ENCODE measurements at places on chromosomes 3 and 15. TPM values are rescaled to one million over a fixed set of nuclear protein-coding genes. Genes with fewer than 3 reads are reported as not detected.

DUOXA2 gene
- total RNA-seq: not detected

GRCh38 chr15:37907136-37907535 lies 27.3 kb upstream of the TMCO5A start:
- no peak overlapping the region for H3K27ac ChIP-seq
- H3K4me3 ChIP-seq: no peak overlapping the region
- no peak for DNase-seq
- no peaks in the 10 kb centered on the region for H3K36me3 ChIP-seq

RBPMS2 gene
- total RNA-seq: 0.29 TPM

MYO5A gene
- total RNA-seq: 73.1 TPM

DNA sequence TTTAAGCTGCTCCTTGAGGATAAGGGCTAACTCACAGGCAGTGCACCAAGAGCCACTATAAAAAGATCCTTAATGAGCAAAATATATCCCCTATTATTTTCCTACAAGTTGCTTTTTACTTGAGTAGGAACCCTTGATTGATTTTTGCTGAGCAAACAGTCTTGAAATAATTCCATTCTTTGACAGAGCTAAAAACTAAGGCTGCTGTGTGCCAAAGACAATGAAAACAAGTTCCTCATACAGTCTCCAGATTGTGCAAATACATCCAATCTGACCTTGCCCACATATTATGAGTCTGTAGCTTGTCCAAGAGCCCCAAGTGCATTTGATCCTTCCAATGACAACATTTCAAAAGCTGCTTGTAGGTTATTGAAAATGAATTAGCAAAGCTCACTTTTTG lies 15.0 kb downstream of the PRKAR2A start:
- no peaks in the 10 kb centered on the region for H3K27me3 ChIP-seq
- H3K4me1 ChIP-seq: peaks cover 10% of the 10 kb centered on the region
- DNase-seq: no peak
- no peaks in the 10 kb centered on the region for H3K36me3 ChIP-seq

GRCh38 chr3:104740874-104741379 lies 625.8 kb upstream of the ALCAM start:
- no peak overlapping the region for H3K4me3 ChIP-seq
- no peaks in the 10 kb centered on the region for H3K36me3 ChIP-seq
- no peak overlapping the region for H3K27ac ChIP-seq
- peak; percentile 30 for DNase-seq

WHAMM gene
- 8.0 TPM for total RNA-seq

- H3K27me3 ChIP-seq: peaks cover 94% of the 10 kb centered on the region
- peaks cover 5% of the 10 kb centered on the region for H3K4me1 ChIP-seq
- H3K36me3 ChIP-seq: no peaks in the 10 kb centered on the region
- H3K4me3 ChIP-seq: no peak overlapping the region
- no peak overlapping the region for H3K27ac ChIP-seq
Observed at GRCh38 chr15:67828969-67829646, 3.8 kb downstream of the SKOR1 start.

CCR8 gene
- not detected for total RNA-seq

WDR72 gene
- not detected for total RNA-seq

CHRNB4 gene
- total RNA-seq: not detected

- H3K27ac ChIP-seq: no peak overlapping the region
- H3K27me3 ChIP-seq: no peaks in the 10 kb centered on the region
- H3K4me3 ChIP-seq: no peak overlapping the region
- no peak for DNase-seq
Observed at GRCh38 chr3:63910001-63910400, 2.2 kb downstream of the SCAANT1 start.

DNA sequence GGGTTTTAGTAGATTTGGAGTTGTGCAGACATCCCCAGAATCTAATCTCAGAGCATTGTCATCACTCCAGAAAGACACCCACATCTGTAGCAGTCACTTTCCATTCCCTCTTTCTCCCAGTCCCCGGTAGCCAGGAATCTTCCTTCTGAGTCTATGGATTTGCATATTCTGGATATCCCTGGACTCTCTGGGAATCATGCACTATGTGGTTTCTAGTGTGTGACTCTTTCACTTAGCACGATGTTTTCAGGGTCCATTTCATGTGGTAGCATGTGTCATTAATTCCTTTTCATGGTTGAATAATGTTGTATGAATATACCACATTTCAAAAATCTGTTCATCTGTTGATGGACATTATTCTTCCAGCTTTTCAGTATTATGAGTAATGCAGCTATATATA lies 29.3 kb downstream of the FBLN2 start:
- H3K27me3 ChIP-seq: no peaks in the 10 kb centered on the region
- peak; percentile 53 for DNase-seq
- H3K4me1 ChIP-seq: peaks cover 3% of the 10 kb centered on the region
- H3K4me3 ChIP-seq: no peak overlapping the region

CLDN11 gene
- total RNA-seq: 50.3 TPM

- DNase-seq: peak; percentile 51
- H3K27ac ChIP-seq: no peak overlapping the region
- no peaks in the 10 kb centered on the region for H3K4me1 ChIP-seq
- no peak overlapping the region for H3K4me3 ChIP-seq
- no peaks in the 10 kb centered on the region for H3K27me3 ChIP-seq
Observed at GRCh38 chr15:25060996-25061620, 106.3 kb downstream of the SNRPN start.

GRCh38 chr3:67423722-67424121 lies 230.7 kb downstream of the SUCLG2 start:
- DNase-seq: no peak
- no peak overlapping the region for H3K4me3 ChIP-seq
- H3K4me1 ChIP-seq: no peaks in the 10 kb centered on the region
- H3K27ac ChIP-seq: no peak overlapping the region
- no peaks in the 10 kb centered on the region for H3K27me3 ChIP-seq
- no peaks in the 10 kb centered on the region for H3K36me3 ChIP-seq

DNA sequence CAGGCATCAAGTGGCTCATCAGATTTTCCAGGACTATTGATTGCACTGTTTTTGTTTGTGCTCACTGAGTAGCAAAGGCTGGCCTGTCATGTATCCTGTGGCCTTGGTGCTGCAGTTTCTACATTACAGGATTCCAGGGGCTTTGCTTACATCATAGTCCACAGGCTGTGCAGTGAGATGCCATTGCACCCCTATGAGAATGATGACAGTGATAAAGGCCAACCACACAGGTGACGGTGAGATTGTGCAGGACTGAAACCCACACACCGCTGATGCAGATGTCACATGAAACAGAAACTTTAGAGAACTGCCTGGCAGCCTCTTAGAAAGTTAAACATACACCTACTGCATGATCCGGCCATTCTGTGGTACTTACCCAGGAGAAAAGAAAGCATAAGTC lies 195.0 kb upstream of the UBE3A start:
- H3K4me3 ChIP-seq: no peak overlapping the region

DNA sequence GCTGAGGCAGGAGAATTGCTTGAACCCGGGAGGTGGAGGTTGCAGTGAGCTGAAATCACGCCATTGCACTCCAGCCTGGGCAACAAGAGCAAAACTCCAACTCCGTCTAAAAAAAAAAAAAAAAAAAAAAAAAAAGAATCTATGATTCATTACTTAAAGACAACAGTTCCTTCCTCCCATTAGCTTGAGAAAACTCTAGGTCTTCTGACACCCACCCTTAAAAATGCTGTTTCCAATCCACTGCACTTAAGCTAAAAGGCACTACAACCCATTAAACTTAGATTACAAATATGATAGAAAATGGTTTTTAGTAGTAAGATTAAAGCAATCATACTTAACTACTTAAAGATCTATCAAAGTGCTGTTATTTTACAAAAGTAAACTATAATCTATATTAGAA lies 40.0 kb upstream of the BHLHE40 start:
- H3K4me3 ChIP-seq: no peak overlapping the region
- no peak for DNase-seq
- no peaks in the 10 kb centered on the region for H3K36me3 ChIP-seq
- no peaks in the 10 kb centered on the region for H3K27me3 ChIP-seq

ADGRG7 gene
- total RNA-seq: not detected

CALML4 gene
- 2.2 TPM for total RNA-seq

ITPKA gene
- total RNA-seq: 0.29 TPM

- no peaks in the 10 kb centered on the region for H3K27me3 ChIP-seq
- no peak overlapping the region for H3K4me3 ChIP-seq
- no peak for DNase-seq
- H3K4me1 ChIP-seq: peaks cover 41% of the 10 kb centered on the region
Observed at GRCh38 chr3:192851821-192852372, 65.8 kb downstream of the MB21D2 start.

SV2B gene
- not detected for total RNA-seq

GRCh38 chr15:71091601-71092000 lies 23.7 kb upstream of the THSD4 start:
- H3K36me3 ChIP-seq: no peaks in the 10 kb centered on the region
- H3K27ac ChIP-seq: no peak overlapping the region
- H3K27me3 ChIP-seq: no peaks in the 10 kb centered on the region
- DNase-seq: no peak
- no peak overlapping the region for H3K4me3 ChIP-seq
- H3K4me1 ChIP-seq: peaks cover 18% of the 10 kb centered on the region

- no peaks in the 10 kb centered on the region for H3K27me3 ChIP-seq
- no peak overlapping the region for H3K4me3 ChIP-seq
- no peaks in the 10 kb centered on the region for H3K36me3 ChIP-seq
- H3K27ac ChIP-seq: no peak overlapping the region
- no peak for DNase-seq
- no peaks in the 10 kb centered on the region for H3K4me1 ChIP-seq
Observed at GRCh38 chr3:102574355-102574754, 139.5 kb downstream of the ZPLD1 start.

GRCh38 chr3:11622586-11623550 lies 20.8 kb downstream of the VGLL4 start:
- H3K36me3 ChIP-seq: peaks cover 6% of the 10 kb centered on the region
- DNase-seq: peak; percentile 29
- H3K27ac ChIP-seq: no peak overlapping the region
- no peak overlapping the region for H3K4me3 ChIP-seq
- H3K27me3 ChIP-seq: no peaks in the 10 kb centered on the region

LRRN1 gene
- 3.5 TPM for total RNA-seq

DNA sequence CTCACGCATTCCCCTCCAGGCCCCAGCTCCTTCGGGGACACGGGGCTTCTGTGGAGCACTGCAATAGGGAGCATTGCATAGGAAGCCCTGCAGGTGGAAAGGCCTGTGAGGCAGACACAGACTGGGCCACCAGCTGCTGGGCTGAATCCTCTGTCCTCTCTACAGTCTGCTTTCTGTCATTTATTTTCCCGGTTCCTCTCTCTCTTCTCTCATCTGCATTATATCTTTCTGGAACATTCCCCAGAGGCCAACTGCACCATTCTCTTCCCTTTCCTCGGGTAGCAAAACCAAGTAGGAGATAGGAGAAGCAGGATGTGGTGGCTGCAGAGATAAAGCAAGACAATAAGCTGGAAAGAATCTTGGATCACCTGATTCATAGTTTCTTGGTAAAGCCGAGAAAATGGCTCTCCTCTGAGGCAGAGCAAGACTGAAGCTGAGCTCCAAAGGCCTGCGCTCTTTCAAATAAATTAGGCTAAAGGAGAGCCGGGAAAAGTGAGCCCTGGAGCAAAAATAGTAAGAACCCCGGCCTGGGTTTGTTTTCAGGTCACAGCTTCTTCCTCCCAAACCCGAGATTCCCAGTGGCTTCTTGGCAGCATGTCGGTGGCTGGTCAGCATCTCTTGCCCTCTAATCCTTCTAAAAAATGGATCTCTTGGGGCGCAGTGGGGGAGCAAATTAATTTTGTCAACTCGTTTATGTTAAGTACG lies 5.3 kb downstream of the TM4SF4 start:
- peaks cover 11% of the 10 kb centered on the region for H3K4me1 ChIP-seq
- peak overlapping the region; percentile 79 for H3K27ac ChIP-seq
- no peaks in the 10 kb centered on the region for H3K36me3 ChIP-seq
- DNase-seq: peak; percentile 59

DNA sequence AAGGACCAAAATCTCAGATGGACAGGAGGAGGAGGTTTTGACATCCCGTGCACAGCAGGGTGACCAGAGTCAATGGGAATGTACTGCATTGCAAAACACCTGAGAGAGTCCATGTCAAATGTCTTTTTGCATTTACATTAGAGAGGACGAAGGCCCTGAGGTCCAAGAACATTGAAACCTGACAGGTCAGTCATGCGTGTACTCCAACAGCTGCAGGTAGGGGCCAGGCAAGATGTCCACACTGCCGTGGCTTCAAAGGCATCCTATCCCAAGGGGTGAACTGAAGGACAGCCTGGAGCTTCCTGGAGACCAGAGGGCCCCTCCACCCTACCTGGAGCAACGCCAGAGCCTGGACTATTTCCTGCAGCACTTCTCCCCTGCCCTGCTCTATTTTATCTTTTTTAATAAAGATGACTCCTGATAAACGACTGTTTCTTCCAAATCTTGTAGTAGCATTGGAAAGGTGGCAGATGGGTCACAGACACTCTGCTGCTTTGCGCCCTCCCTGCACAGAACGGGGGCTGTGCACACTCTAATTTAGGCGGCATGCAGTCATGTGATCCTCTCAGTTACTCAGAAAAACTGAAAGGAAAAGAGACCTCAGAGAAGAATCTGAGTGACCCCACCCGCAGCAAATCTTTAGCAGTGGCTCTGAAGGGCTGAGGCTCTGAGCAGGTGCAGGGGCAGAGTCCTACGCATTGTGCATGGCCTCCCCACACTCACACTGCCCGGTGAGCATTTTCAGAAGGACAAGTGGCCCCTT lies 68.2 kb downstream of the HMCES start:
- DNase-seq: peak; percentile 73
- H3K4me3 ChIP-seq: no peak overlapping the region
- H3K36me3 ChIP-seq: no peaks in the 10 kb centered on the region
- H3K27me3 ChIP-seq: peaks cover 18% of the 10 kb centered on the region
- peaks cover 7% of the 10 kb centered on the region for H3K4me1 ChIP-seq

STRIT1 gene
- total RNA-seq: not detected

PLSCR5 gene
- not detected for total RNA-seq

- H3K27ac ChIP-seq: no peak overlapping the region
- H3K4me1 ChIP-seq: peaks cover 15% of the 10 kb centered on the region
- DNase-seq: no peak
Observed at GRCh38 chr15:58458076-58458475, 26.3 kb downstream of the LIPC start.

- H3K27ac ChIP-seq: no peak overlapping the region
- no peak overlapping the region for H3K4me3 ChIP-seq
- H3K27me3 ChIP-seq: no peaks in the 10 kb centered on the region
- DNase-seq: no peak
- H3K4me1 ChIP-seq: no peaks in the 10 kb centered on the region
Observed at GRCh38 chr15:81779181-81779580, 266.6 kb downstream of the MEX3B start.

DNA sequence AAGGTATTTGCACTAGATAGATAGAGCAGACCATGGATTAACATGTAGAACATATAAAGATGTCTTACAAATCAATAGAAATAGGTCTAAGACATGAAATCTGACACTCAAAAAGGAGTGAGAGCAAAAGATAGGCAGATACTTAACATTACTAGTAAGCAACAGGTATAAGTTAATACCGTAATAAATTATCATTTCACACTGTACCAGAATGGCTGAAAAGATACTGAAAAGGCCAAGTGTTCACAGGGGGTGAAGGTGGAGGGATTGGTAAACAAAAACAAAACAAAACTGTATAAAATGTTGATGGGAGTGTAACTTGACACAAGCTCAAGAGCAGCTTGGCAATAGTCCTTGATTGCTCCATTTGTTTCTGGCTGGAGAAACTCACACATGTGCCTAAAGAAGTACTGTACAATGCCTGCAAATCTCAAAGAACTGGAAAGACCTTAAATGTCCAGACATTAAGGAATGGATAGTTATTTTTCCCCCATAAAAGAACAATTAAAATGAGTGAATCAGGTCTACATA lies 3.5 kb downstream of the NSMCE3 start:
- peaks cover 26% of the 10 kb centered on the region for H3K4me1 ChIP-seq
- no peak for DNase-seq
- H3K27me3 ChIP-seq: no peaks in the 10 kb centered on the region
